ENCODE measurements at places on chromosomes 16 and 17.

DNA sequence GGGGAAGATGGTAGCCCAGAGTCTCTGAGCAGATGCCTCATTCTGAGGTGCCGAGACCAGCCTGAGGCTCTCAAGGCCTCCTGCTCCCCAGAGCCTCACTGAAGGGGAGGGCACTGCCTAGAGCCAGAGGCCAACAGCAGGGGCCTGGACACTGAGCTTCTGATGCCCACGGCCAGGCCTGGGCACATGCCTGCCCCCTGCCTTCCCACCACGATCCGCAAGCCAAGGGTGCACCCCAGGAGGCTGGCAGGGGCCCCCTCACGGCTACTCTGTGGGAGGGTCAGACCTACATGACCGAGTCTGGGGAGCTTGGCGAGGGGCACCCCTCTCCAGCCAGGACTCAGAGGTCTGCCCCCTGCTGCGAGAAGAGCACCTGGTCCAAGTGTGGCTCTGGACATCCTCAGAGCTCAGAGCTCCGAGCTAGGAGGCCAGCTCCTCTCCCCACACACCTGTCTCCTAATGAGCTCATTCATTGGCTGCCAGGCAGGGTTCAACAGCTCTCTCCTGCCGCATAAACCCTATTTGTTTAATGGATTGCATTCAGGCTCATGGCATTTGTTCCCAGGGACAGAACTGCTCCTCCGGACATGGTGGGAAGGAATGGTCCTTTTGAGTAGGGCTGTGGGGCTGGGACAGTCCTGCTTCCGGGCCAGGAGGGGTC lies 13.9 kb downstream of the OTOP3 start:
- no peak for DNase-seq

DNA sequence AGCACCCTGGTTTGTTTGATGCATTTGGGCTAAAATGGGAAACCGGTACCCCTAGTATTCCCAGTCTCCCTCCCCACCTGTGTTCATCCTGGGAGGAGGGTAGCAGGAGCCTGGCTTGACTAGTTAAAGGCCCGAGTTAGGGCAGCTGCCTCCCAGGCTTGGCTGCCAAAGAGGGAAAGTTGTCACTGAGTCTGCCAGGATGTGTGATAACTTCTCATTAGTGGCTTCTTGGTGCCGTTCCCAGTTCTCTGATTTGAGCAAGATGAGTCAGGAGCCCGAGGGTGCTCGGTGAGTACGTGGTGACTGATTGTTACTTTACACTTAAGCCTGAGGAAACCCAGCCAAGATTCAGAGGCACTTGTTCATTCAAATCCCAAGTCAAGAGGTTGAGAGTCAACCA lies 2.5 kb downstream of the KRT32 start:
- DNase-seq = peak; percentile 95

- DNase-seq = no peak
Observed at GRCh38 chr16:28845761-28846079, 428 bp downstream of the TUFM start.

DNA sequence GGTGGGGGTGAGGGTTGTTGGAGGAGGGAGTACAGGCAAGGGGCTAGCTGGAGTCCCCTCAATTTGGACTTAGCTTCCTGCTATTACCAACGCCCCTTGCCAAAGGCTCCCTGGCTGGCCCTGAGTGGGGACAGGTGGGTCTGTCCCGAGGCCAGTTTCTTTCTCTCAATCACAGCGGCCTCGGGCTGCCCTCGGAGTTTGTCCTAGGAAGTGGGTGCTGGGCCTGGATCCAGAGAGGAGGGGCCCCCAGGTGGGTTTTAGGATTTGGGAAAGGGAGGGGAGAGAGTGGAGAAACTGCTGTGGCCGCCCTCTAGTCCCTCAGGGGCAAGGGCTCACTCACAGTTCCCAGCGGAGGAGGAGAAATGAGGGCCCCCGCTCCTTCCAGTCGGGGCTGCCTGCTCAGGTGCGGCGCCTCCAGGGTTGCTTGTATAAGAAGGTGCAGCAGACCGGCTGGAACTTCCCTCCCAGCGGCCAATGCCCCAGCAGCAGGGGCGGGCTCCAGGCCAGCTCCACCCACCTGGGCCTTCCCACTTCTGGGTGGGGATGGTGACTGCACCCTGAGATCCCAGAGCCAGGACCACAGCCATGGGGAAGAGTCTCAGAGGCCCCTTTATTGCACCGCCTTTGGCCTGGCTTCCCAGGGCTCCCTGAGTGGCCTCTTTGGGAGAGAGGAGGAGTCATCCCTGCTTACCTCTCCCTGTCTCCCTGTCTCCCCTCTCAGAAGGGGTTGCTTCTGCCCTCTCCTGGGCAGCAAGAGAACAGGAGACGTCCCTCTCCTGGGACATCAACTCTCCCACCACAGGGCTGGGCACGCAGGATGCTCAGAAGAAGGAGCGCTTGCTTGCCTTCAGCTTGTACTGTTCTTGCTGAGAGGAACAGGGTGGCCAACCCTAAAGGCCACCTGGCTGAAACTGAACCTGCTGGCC lies 112.0 kb upstream of the SMURF2 start:
- DNase-seq = peak; percentile 69

- DNase-seq = no peak
Observed at GRCh38 chr17:35731917-35732805, 722 bp downstream of the RASL10B start.

- no peak for DNase-seq
Observed at GRCh38 chr16:88799569-88800276, 3.9 kb upstream of the CDT1 start.

- DNase-seq = no peak
Observed at GRCh38 chr17:43774304-43775250, 4.2 kb downstream of the DUSP3 start.

DNA sequence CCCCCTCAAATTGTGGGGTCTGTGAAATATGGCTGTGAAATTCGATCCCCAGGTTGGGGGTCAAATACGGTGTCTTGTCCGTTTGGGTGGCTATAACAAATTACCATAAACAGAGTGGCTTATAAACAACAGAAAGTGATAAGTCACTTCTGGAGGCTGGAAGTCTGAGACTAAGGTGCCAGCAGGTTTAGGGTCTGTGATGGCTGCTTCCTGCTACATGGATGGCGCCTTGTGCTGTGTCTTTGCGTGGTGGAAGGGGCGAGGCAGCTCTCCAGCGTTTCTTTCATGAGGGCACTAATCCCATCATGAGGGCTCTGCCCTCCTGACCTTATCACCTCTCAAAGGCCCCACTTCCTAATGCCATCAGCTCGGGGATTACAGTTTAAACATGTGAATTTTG lies 120.0 kb downstream of the IRF8 start:
- DNase-seq = no peak

- no peak for DNase-seq
Observed at GRCh38 chr17:74737299-74738050, 419 bp downstream of the RAB37 start.

- no peak for DNase-seq
Observed at GRCh38 chr17:76326306-76326705, 18.2 kb upstream of the QRICH2 start.

- DNase-seq = peak; percentile 88
Observed at GRCh38 chr16:30091474-30092372, at the start of gene TBX6. TSS of gene TBX6 (minus strand) at chr16:30091924. CDS start at chr16:30091193, 731 bp downstream.

- no peak for DNase-seq
Observed at GRCh38 chr16:88566158-88566557, 4.0 kb upstream of the ZC3H18 start.

DNA sequence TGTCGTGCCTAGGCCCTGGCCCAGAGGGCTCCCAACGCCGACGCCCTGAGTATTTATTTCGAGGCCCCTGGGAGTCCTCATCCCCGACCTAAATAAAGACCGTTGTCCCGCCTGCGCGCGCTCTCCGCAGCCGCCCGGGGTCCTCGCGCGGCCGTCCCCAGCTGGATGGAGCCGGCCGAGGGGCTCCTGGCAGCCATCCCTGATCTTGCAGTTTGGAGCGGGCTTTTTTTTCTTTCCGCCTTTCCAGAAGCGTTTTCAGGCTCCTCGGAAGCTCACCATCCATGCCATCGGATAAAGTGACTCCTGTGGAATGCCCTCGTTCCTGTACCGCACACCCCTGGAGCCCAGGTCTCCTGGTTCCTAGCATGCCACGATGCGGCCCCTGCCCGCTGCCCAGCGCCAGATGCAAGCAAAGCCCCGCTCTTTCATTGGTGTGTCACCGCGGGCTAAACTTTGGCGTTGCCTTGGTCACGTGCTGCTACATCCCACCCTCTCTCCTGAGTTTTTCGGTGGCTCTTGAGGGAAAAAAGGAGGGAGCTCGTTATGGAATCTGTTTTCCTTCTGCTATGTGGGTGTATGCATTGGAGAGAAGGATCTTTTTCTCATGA lies 716 bp downstream of the TMEM94 start:
- DNase-seq = peak; percentile 49

DNA sequence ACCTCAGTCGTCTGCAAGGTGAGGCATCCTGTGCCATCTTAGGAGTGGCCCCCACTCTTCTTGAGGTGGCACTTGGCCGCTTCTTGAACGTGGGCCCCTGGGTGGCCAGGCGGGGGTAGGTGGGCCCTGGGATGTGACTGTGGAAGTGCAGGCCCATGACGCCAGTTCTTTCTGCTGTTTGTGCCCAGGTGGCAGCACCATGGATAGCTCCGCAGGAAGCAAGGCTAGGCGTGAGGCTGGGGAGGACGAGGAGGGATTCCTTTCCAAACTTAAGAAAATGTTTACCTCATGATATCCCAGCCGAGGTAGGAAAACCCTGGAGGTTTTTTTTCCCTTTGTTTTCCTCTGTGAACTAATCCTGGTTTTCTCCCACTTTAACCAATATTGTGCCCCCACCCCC lies 19.8 kb downstream of the NMRAL1 start:
- no peak for DNase-seq

DNA sequence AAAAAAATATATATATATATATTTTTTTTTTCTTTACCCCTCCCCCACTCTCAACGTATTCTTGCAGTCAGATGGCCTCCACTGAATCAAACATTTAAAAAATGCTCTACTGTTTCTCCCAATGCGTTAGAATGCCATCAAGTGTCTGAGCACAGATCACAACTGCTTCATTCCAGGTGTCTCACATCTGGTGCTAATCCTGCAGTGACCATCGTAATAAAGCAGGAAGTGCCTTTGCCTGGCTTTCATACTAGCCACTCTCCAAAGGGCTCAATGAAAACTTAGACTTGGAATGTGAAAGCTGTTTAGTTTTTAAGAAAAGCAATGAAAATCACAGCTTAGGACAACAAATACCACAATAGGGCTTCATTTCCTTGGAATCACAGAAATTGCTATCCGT lies 37.2 kb downstream of the SKAP1 start:
- DNase-seq = no peak

DNA sequence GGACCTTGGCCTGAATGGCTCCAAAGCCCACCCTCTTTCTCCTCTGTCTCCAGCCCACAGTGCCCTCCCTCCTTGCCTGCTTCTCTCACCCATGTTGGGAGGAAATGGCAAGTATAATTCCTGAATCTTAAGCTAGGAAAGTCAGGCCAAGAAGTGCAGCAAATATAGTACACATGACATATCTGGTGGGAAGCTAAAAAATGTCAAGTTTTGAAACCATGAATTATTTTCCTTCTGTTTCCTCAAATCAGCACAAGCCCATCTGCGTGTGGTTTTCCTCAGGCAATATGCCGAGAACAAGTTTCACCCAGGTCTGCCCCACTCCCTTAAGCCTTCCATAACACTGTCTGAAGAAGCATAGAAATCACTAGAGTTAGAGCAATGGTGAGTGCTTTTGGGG lies 502.8 kb upstream of the CDH11 start:
- DNase-seq = no peak

DNA sequence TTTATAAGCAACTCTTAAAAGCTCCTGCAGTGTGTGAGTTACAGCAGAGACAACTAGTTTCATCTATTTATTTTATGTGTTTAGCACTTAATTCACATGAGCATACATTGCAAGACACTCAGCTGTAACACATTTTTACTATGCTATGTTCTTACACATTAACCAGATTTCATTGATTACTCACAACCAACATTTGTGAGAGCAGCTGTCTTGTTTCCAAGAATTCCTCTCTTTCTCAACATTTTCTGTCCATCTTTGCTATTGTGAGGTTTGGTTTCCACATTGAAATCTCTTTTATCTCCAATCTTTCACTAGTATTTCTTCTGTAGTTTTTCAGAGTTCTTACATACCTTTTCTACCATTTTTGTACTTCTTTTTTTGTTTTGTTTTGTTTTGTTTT lies 51.2 kb downstream of the COPRS start:
- DNase-seq = no peak

GRCh38 chr17:73620414-73620813 lies 23.8 kb downstream of the SDK2 start:
- no peak for DNase-seq

GRCh38 chr17:80927791-80928216 lies 63.8 kb upstream of the CHMP6 start:
- no peak for DNase-seq

DNA sequence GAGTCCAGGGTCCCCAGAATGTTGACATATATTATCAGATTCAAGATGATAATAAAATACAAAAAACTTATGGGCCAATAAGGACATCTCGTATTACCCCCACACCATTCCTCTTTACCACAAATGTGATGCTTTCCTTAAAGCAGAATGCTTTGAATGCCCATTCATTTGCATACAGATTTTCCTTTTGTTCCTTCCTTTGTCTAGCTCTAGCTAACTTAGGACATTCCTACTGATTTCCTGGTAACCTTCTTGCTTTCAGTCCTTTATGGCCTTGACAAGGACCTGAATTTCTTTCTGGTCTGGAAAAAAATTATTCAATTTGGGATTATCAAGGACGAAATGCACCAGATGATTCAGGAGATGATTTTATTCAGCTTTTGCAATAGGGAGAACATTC lies 304.0 kb downstream of the TMEM114 start:
- DNase-seq = no peak

DNA sequence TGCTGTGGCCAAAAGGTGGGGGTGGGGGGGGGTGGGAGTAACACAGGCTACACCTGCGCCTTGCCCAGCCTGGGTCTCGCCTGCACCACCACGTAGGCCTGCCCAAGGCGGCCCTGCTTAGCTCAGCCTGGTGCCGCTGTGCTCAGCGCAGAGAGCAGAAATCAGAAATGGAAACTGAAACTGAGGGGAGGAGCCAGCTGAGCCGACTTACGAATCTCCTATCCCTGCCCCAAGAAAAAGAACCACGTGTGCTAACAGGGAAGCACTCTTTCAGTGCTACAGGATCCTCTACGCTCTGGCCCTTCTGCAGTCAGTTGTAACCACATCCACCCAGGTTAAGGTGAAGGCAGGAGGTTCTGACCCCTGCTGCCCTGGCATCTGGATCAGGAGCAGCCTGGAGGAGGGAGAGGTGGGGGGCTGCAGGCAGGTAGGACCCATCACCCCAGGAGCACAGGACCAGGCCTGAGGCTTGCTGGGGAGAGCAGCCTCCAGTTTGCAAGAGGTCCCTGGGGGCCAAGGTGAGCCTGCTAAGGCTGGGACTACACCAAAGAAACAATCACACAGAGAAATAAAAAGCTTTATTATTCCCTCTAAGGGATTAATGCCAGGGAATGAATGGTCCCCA lies at the start of gene DHX58:
TSS of gene DHX58 (minus strand) at position 163 of the 625 bp plus-strand sequence. CDS start 822 bp downstream, outside the sequence.
- peak; percentile 41 for DNase-seq

DNA sequence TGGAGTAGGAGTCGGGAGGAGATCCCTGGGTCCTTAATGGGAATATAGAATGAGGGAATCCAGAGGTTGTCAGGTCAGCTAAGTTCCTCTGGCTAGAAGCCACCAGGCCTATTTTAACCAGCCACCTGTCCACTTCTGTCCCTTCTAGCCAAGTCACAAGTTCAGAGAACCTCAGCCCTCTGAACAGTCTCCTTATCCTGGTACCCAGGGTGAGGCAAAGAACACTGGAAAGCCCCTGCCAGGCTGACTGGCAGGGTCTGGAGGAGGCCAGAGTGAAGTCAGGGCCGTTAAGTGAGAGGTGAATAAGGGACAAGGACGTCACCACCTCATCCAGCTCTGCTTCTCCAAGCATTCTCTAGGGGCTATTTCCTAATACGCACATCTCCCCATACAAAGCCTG lies 2.7 kb downstream of the CTDNEP1 start:
- no peak for DNase-seq

GRCh38 chr17:34692920-34693319 lies 113.5 kb downstream of the TMEM132E start:
- DNase-seq = no peak
